CD8-positive, alpha-beta memory T cell (primary cell): ENCODE measurements at places on chromosomes 11 and 22. TPM values are rescaled to one million over a fixed set of nuclear protein-coding genes. Genes with fewer than 3 reads are reported as not detected.

DNA sequence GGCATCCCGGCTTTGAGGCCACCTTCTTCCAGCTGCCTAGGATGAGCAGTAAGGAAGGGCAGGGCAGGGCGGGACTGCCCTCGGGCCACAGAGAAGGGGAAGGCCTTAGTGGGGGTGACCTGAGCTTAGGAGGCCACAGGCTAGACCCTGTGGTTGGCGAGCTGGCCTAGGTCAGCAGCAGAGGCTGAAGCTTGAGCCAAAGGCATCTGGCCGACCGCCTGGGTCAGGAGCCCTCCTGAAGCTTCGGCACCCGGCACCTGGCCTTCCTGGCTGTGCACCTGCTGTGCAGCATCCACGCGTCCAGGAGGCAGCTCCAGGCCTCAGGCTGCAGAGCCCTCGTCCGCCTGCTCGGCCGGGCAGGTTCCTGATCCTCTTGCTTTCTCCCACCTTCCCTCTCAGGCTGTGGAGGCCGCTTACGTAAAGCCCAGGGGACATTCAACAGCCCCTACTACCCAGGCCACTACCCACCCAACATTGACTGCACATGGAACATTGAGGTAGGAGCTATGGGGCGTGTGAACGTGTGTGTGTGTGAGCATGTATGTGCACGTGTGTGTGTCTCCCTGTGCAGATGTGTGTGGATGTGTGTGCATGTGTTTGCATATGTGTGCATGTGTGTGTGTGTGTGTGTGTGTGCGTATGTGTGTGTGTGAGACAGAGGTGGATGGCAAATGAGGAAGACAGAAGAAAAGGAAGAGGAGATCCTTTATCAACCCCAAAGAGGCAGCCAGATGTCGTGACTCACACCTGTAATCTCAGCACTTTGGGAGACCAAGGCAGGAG, 34.9 kb downstream of the ST14 start:
- no peaks in the 10 kb centered on the region for H3K27me3 ChIP-seq
- H3K4me3 ChIP-seq = no peak overlapping the region
- no peaks in the 10 kb centered on the region for H3K4me1 ChIP-seq
- no peaks in the 10 kb centered on the region for H3K36me3 ChIP-seq
- DNase-seq = no peak

GRCh38 chr22:46033256-46034200, 56.6 kb upstream of the WNT7B start:
- peaks cover 20% of the 10 kb centered on the region for H3K4me1 ChIP-seq
- no peaks in the 10 kb centered on the region for H3K36me3 ChIP-seq
- H3K27me3 ChIP-seq = peaks cover 1% of the 10 kb centered on the region
- H3K27ac ChIP-seq = no peak overlapping the region
- H3K4me3 ChIP-seq = no peak overlapping the region

DNA sequence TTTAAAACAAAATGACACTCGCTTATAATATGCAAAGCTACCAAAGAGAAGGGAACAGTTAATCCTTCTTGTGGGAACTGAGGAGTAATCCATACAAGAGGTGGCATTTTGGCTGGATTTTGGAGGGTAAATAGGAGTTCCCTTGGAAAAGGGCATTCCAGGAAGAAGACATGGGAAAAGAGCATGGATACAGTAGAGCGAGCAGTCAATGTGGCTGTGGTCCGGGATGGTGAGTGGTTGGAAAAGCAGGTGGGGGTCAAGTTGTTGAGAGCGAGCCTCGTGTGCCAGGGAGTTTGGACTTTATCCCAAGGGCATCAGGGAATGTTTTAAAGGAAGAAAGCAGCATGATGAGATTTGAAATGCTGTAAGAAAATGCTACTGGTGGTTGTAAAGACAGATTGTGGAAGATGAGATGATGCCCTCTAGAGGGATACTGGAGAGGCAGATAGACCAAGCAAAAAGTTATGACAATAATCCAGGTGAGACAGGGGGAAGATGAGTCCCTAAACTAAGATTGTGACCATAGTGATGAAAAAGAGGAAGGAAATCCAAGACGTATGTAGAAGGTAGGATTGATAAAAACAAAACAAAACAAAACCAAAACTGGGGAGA, 3.8 kb upstream of the MMP7 start:
- H3K4me3 ChIP-seq = no peak overlapping the region
- no peak overlapping the region for H3K27ac ChIP-seq
- no peak for DNase-seq
- H3K36me3 ChIP-seq = no peaks in the 10 kb centered on the region
- H3K27me3 ChIP-seq = peaks cover 3% of the 10 kb centered on the region

DNA sequence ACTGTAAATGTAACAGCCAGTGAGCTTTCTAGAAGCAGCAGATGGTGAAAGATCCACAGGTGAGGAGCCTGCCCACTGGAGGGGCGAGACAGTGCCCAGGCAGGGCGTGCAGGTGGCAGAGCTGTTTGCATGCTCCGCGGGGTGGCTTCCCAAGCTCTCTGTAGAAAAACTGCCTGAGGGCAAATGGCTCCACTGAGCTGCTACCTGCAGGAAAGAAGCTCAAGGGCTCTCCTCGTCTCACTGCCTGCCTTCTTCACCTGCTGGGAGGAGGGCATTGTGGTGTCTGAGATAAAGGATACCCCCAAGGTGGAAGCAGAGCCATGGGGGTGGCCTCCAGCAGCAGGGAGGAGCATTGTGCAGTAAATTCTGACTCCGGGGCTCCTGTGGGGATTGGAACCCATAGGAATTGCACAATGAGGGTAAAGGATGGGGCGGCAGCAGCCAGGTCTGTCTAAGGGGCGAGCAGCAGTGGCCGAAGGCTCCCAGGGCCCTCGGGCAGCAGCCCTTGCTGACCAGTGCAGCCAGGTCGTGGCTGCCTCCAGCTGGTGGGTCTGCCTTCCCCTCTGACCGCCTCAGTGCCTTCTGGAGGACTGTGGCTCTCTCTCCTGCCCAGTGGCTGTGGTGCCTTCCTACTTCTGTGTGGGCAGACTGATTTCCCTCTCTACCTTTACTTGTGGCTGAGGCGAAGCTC, 28.0 kb upstream of the CABP7 start:
- H3K4me1 ChIP-seq = peaks cover 11% of the 10 kb centered on the region
- H3K27me3 ChIP-seq = no peaks in the 10 kb centered on the region
- H3K4me3 ChIP-seq = no peak overlapping the region
- no peak overlapping the region for H3K27ac ChIP-seq

DNA sequence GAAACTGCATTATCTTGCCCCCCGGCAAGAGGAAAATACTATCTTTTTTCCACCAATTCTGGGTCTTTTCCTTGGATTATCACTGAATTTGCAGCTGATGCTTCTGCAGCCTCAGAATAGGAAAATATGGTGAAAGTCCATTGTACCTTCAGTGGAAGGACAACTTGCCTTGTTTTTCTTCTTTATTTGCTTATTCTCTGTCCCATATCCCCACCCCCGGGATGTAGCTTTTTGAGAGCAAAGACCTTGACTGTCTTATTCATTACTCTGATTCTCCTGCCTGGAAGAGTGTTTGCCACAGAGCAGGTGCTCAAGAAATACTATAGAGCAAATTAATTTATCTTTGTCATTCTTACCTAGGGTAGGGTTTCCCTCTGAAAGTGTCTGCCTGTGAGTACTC, 29.5 kb downstream of the UBASH3B start:
- no peaks in the 10 kb centered on the region for H3K36me3 ChIP-seq
- no peaks in the 10 kb centered on the region for H3K27me3 ChIP-seq
- peaks cover 18% of the 10 kb centered on the region for H3K4me1 ChIP-seq
- no peak overlapping the region for H3K4me3 ChIP-seq
- no peak overlapping the region for H3K27ac ChIP-seq
- no peak for DNase-seq

GRCh38 chr11:128688896-128689546, 4.9 kb upstream of the FLI1 start:
- no peak overlapping the region for H3K4me3 ChIP-seq
- H3K27ac ChIP-seq = no peak overlapping the region
- no peaks in the 10 kb centered on the region for H3K36me3 ChIP-seq
- no peak for DNase-seq
- H3K4me1 ChIP-seq = peaks cover 28% of the 10 kb centered on the region
- peaks cover 20% of the 10 kb centered on the region for H3K27me3 ChIP-seq

DNA sequence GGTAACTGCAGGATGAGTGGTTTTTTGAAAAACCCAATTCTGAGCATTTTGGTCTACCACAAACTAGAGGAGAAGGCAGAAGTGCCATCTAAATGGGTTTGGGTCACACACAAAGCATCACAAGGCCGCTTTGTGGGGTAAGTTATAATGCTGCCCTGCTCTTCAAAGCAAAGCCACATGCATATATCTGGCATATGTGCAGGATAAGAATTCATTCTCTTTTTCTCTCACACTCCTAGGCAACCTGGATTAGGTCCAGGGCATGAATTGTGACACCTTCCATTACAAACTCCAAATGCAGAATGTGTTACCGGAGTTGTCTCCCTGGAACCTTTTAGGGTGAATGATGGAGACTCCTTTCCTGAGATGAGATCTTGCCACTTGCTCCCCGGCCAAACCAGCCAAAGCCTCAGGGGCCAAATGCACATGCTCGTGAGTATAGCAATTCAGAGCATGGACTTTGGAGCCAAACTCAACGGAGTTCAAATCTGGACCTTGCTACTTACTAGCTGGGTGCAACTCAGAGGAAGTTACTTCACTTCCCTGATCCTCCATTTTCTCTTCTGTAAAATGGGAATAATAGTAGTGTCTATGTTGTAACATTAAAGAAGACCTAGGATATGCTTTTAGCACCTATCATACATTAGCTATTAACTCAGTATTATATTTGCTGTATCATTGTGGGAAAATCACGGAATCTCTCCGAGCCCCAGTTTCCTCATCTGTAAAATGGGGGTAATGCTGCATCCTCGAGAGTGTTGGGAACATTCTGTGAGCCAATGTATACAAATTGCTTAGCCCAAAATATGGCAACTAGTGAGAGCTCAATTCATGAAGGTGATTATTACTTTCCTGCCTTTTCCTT, 96.6 kb downstream of the COMMD9 start:
- H3K27me3 ChIP-seq = no peaks in the 10 kb centered on the region
- H3K27ac ChIP-seq = no peak overlapping the region
- H3K4me3 ChIP-seq = no peak overlapping the region
- no peak for DNase-seq
- no peaks in the 10 kb centered on the region for H3K36me3 ChIP-seq
- no peaks in the 10 kb centered on the region for H3K4me1 ChIP-seq

DNA sequence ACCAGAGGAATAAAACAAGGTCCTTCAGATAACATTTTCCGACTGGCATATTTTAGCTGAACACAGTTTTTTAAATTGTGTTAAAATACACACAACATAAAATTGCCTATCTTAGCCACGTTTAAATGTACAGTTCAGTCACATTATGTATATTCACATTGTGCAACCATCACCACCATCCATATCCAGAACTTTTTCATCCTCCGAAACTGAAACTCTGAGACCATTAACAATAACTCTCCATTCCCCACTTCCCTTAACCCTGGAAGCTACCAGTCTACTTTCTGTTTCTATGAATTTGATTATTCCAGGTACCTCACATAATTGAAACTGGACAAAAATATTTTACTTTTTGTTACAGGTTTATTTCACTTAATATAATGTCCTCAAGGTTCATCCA, 213.3 kb downstream of the ETS1 start:
- H3K27me3 ChIP-seq = no peaks in the 10 kb centered on the region
- H3K4me1 ChIP-seq = peaks cover 6% of the 10 kb centered on the region

- no peak overlapping the region for H3K27ac ChIP-seq
- no peaks in the 10 kb centered on the region for H3K4me1 ChIP-seq
- DNase-seq = no peak
- no peaks in the 10 kb centered on the region for H3K36me3 ChIP-seq
- H3K27me3 ChIP-seq = no peaks in the 10 kb centered on the region
These were observed 681.4 kb upstream of the TENM4 start for GRCh38 chr11:80122211-80122610.

DNA sequence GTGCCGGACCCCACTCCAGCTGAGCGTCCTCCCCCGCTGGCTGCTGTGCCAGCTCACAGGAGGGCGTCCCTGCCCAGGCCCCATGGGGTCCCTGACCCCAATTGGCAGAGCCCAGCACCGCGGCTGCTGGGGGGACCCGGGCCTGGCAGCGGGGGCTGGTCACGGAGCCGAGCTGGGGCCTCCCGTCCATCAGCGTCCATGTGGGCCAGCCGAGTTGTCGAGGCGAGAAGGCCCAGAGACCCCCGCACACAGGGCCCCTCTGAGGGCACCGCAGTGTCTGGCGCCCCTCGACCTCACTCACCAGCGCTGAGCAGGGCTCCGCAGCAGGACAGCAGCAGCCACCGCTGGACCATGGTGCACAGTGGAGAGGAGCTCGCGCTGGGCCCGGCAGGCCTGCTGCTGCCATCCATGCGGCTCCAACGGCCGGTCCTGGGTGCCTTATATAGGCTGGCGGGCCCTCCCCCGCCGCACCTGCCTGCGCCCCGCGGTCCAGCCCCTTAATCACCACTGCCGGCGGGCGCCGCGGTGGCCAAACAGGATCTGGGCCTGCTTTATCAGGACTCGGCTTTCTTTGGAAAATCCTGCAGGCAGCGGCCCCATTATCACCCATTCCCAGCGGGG, at the start of gene MUC6:
MUC6 (minus strand) TSS at position 416 of the 621 bp plus-strand sequence; CDS start at position 353, 63 bp downstream.
- H3K27ac ChIP-seq = no peak within 1 kb of the TSS
- no peak for DNase-seq
- H3K27me3 ChIP-seq = no peaks in the 10 kb centered on the region
- no peaks in the 10 kb centered on the region for H3K36me3 ChIP-seq
- H3K4me1 ChIP-seq = no peaks in the 10 kb centered on the region

DNA sequence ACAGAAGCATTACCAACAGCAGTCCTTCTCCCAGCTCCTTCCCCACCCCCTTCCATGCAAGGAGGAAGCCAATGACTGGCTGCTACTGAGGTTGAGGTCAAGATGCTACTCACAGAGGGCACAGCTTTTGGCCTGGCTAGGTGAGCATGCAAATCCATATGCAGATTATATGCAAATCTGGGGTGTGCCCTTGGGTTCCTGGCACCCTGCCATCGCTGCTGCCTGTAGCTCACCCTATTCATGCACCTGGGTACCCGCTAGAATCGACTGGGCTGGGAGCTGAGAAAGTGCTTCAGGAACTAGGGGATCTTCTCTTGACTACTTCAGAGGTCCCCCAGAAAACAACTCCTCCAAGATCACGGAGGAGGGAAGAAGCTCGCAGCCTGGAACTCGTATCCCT, 4.0 kb downstream of the DSCAML1 start:
- DNase-seq = no peak
- no peak overlapping the region for H3K27ac ChIP-seq
- no peak overlapping the region for H3K4me3 ChIP-seq

Gene OR4D9
- not detected for total RNA-seq

Gene MAPK8IP1
- 0.98 TPM for total RNA-seq

Gene OR8D4
- not detected for total RNA-seq

Gene DENND6B
- total RNA-seq = 3.9 TPM

Gene ALDH3B1
- 0.20 TPM for total RNA-seq
